ENCODE measurements at places on chromosomes 6 and 20. TPM values are rescaled to one million over a fixed set of nuclear protein-coding genes. Genes with fewer than 3 reads are reported as not detected.

SIGLEC1 gene
- 10.2 TPM for total RNA-seq

RAET1L gene
- not detected for total RNA-seq

GRCh38 chr6:63640062-63640461 lies 4.5 kb downstream of the PHF3 start:
- H3K4me3 ChIP-seq: no peak overlapping the region
- DNase-seq: no peak
- peaks cover 58% of the 10 kb centered on the region for H3K4me1 ChIP-seq
- no peaks in the 10 kb centered on the region for H3K27me3 ChIP-seq

DNA sequence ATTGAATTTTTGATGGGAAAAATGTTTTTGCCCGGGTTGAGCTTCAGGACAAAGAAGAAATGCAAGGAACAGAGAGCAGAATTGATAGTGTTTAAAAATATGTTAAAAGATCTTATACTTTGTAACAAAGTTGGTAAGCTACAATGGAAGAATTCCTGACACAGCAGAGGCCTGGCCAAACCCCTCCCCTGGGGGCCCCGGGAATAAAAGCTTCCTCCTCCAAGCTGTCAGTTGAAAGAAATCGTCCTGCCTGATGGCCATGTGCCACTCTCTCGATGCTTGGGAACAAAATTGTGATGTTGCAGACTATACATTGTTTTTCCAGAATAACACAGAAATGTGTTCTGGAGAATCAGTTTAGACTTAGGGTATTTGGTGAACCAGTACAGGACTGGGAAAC lies 14.2 kb upstream of the TOX2 start:
- no peak overlapping the region for H3K27ac ChIP-seq
- no peak for DNase-seq
- no peaks in the 10 kb centered on the region for H3K4me1 ChIP-seq
- H3K27me3 ChIP-seq: no peaks in the 10 kb centered on the region

DNA sequence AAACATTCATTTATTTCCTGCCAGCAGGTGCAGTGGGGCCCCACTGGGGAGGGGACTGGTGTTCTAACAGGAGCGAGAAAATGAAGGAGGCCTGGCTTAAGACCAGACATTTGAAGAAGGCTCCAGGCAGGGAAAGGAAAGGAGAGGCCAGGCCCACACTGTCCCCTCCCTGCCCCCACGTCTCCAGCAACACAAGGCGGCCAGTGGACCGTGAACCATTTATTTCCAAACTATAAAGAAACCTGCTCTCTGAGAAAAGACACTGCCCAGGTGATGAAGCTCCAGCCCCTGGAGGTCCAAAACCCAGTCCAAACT lies 41.4 kb upstream of the CDH22 start:
- DNase-seq: no peak
- no peaks in the 10 kb centered on the region for H3K27me3 ChIP-seq
- no peak overlapping the region for H3K27ac ChIP-seq

FAM120B gene
- 55.0 TPM for total RNA-seq

FIG4 gene
- 23.9 TPM for total RNA-seq

GRCh38 chr20:44355498-44356352 lies at the start of gene HNF4A:
Gene HNF4A, plus strand, starts transcription at chr20:44355699. Its CDS starts 106 bp downstream, at chr20:44355805.
- peak within 1 kb of the TSS; percentile 28 for H3K27ac ChIP-seq
- no peak for DNase-seq
- H3K4me1 ChIP-seq: no peaks in the 10 kb centered on the region
- H3K36me3 ChIP-seq: no peaks in the 10 kb centered on the region

PPP1R3G gene
- total RNA-seq: 1.8 TPM

DNA sequence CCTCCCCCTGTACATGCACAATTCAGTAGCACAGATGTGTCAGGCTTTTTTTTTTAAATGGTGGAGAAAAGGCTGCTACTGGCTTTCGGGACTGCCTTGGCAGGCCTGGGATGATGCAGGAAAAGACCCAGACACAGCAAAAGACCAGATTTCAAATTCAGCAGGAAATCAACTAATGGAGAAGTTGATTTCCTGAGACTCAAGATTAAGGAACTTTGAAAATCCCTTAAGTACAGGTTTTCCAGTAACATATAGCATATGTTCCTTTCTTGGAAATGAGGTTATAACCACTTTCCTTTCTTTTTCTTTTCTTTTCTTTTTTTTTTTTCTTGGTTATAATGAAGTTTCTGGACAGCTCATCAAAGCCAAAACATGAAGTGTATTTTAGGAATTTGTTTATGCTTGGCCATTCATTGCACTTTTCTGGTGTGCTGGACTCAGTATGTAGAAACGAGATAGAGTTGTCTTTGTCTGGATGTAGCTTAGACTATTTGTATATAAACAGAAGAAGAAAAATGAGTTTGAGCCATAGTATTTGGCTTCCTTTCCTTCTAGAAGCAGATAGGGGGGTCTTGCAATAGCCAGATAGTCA lies 119.4 kb downstream of the SASH1 start:
- no peaks in the 10 kb centered on the region for H3K27me3 ChIP-seq
- H3K27ac ChIP-seq: no peak overlapping the region
- no peak for DNase-seq
- H3K36me3 ChIP-seq: no peaks in the 10 kb centered on the region

DNA sequence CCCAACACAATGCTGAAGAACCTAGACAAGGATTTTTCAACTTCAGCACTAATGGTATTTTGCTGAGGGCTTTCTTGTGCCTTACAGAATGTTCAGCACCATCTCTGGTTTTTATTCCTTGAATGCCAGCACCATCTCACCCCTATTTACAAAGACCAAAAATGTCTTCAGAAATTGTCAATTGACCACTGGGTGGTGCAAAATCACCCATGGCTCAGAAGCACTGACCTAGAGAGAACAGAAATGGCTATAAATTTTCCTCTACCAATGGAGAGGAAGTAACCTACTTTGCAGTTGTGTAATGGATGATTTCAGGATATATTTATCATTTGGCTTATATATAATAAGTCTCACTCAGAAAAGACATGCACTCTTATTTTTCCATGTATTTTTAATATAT lies 431.0 kb upstream of the IRAK1BP1 start:
- no peak overlapping the region for H3K4me3 ChIP-seq
- DNase-seq: no peak
- no peak overlapping the region for H3K27ac ChIP-seq
- no peaks in the 10 kb centered on the region for H3K27me3 ChIP-seq
- no peaks in the 10 kb centered on the region for H3K4me1 ChIP-seq

KCNG1 gene
- 1.7 TPM for total RNA-seq

OR2B6 gene
- not detected for total RNA-seq

PEDS1 gene
- 25.0 TPM for total RNA-seq

DNA sequence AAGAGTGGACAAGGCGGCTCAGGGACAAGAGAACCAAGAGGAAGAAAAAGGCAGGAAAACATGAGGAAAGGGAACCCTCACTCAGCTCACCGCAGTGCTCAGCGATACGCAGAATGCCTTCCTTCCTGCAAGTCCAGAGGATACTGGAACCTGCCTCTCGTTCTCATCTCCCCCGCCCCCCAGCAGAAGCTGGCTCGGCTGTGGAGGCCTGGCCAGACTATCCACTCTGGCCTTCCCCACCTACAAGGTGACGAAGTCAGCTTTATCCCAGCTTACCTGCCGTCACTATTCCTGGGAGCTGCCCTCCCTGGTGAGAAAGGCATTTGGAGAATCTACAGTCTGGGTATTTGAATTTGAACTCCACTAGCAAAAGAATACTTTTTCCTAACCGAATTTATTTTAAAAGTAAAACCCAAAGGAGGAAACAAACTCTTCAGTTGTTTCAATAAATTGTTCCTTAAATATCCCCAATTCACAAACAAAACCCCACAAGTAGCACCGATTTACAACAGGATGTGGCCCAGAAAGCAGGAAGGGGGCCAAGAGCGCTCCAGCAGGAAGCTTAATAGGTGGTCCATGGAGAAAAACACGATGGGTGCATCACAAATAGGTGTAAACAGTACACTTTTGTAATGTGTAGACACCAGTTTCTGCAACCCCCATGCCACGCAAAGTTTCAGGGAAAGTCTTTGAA lies 2.1 kb upstream of the DIDO1 start:
- no peaks in the 10 kb centered on the region for H3K4me1 ChIP-seq
- H3K4me3 ChIP-seq: peak overlapping the region; percentile 51
- H3K27me3 ChIP-seq: no peaks in the 10 kb centered on the region

DNA sequence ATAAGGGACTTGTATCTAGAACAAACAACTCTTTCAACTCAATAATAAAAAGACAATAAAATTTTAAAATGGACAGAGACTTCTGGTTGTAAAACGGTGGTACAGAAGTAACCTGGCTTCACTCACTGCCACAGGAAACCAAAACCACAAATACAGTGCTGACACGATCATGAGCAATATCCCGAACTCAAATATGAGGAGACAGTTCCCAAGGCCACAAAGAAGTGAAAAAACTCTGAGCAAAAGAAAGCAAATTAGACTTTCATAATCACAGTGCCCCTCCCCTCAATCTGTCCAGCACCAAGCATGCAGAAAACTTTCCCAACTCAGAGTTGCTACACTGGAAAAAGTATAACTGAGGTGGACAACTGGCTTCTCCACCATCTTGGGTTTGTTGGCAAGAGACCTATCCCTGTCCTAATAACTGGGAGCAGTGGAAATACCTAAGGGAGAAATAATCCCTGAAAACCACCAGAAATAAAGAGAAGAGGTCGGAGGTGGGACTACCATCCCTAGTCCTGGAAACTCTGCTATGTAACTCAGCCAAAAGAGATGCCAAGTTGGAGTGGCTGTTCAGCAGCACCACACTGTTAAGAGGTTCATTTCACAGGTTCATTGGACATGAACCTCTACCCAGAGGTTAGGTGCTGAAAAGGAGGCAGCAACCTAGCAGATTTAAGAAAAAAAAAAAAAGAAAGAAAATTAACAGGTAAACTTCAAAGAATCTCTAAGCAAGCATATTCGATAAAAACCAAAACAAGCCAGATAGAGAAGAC lies 55.5 kb downstream of the REV3L start:
- H3K27ac ChIP-seq: peak overlapping the region; percentile 77
- DNase-seq: no peak
- H3K4me3 ChIP-seq: no peak overlapping the region

FAM83C gene
- not detected for total RNA-seq

DNA sequence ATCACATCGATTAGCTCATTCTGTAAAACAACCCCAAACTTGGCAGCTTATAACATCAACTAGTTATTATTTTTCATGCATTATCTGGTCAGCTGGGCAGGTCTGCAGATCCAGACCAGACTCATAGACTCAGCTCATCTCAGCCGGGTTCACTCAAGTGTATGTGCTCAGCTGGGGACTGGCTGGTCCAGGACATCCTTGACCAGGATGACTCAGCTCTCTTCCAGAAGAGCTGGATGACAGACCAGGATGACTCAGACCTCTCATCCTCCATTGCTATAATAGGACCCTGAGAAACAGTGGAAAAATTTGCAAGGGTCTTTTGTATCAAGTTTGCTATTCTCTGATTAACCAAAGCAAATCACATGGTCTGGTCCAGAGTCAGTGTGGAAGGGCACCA lies 312.5 kb upstream of the PLCB4 start:
- H3K4me1 ChIP-seq: peaks cover 14% of the 10 kb centered on the region
- no peaks in the 10 kb centered on the region for H3K36me3 ChIP-seq
- peak; percentile 72 for DNase-seq
- no peaks in the 10 kb centered on the region for H3K27me3 ChIP-seq

DNA sequence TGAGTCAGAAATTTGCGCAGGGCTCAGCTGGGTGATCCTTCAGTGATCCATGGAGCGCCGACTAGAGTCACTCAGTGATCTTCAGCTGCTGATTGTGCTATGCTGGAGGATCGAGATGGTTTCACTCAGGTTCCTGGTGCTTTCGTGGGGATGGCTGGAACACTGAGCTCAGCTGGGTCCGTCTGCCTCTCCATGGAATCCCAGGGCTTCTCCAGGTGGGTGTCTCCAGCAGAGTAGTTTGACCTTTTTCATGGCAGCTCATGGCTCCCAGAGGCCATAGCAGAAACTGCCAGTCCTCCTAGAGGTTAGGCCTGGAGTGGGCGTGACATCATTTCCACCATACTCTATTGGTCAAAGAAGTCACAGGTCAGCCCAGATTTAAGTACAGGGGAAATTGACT lies 88.8 kb upstream of the SIRPA start:
- peaks cover 41% of the 10 kb centered on the region for H3K4me1 ChIP-seq
- no peaks in the 10 kb centered on the region for H3K36me3 ChIP-seq
- H3K27ac ChIP-seq: no peak overlapping the region
- no peaks in the 10 kb centered on the region for H3K27me3 ChIP-seq
- no peak overlapping the region for H3K4me3 ChIP-seq
- DNase-seq: no peak

TRIM15 gene
- total RNA-seq: not detected

GRCh38 chr20:57948180-57948955 lies 238.6 kb upstream of the PMEPA1 start:
- no peak overlapping the region for H3K4me3 ChIP-seq
- no peaks in the 10 kb centered on the region for H3K36me3 ChIP-seq
- H3K27ac ChIP-seq: no peak overlapping the region

GRCh38 chr6:22214314-22214713 lies 82.5 kb downstream of the PRL start:
- H3K4me1 ChIP-seq: no peaks in the 10 kb centered on the region
- no peaks in the 10 kb centered on the region for H3K36me3 ChIP-seq
- H3K27ac ChIP-seq: no peak overlapping the region
- no peak overlapping the region for H3K4me3 ChIP-seq

- peak overlapping the region; percentile 17 for H3K4me3 ChIP-seq
- H3K27me3 ChIP-seq: peaks cover 7% of the 10 kb centered on the region
- H3K27ac ChIP-seq: no peak overlapping the region
- H3K36me3 ChIP-seq: no peaks in the 10 kb centered on the region
- H3K4me1 ChIP-seq: no peaks in the 10 kb centered on the region
- DNase-seq: no peak
Observed at GRCh38 chr6:28634411-28634760, 108.7 kb downstream of the GPX5 start.

ABHD16B gene
- not detected for total RNA-seq

DNA sequence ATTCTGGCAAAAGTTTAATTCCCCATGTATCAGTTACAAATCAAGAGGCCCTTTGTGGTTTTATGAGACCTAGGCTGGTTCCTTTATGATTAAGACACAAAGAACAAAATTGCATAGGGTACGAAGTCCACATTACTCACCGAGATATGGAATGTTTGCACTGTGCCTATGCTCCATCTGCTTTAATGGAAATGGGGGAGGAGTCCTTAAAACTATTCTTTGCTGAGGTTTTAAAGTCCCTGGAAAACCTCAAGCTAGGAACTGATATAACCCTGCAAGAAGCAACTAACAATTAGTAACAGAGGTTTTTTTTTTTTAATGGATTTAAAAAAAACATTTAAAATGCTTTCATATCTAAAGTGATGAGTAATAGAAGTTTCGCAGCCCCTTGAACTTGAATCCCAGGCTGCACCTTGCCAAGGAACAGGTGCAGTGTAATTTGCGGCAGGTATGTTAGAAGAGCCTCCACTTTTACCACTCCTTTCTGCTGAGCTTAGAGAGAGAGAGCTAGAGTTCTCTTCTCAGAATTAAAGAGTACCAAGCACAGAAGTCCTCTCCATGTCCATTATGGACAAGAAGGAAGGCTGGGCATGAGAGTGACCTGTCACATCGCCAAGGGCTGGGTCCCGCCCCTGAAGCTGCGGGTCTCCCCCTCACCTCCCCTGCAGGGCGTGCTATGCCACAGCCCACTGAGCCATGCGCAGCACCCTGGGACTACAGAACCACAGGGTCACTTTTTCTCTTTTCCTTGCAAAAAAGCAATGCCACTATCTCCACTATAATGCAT lies 2.3 kb downstream of the SERPINB1 start:
- no peaks in the 10 kb centered on the region for H3K4me1 ChIP-seq
- peaks cover 24% of the 10 kb centered on the region for H3K36me3 ChIP-seq
- no peak overlapping the region for H3K4me3 ChIP-seq
- H3K27ac ChIP-seq: peak overlapping the region; percentile 14

- H3K4me1 ChIP-seq: no peaks in the 10 kb centered on the region
- no peak for DNase-seq
- no peaks in the 10 kb centered on the region for H3K27me3 ChIP-seq
- H3K36me3 ChIP-seq: no peaks in the 10 kb centered on the region
- no peak overlapping the region for H3K27ac ChIP-seq
Observed at GRCh38 chr6:151958332-151958731, 150.8 kb downstream of the ESR1 start.

GRCh38 chr20:11453430-11453829 lies 464.3 kb upstream of the BTBD3 start:
- H3K4me3 ChIP-seq: no peak overlapping the region
